ENCODE measurements at places on chromosomes 7 and 10.

DNA sequence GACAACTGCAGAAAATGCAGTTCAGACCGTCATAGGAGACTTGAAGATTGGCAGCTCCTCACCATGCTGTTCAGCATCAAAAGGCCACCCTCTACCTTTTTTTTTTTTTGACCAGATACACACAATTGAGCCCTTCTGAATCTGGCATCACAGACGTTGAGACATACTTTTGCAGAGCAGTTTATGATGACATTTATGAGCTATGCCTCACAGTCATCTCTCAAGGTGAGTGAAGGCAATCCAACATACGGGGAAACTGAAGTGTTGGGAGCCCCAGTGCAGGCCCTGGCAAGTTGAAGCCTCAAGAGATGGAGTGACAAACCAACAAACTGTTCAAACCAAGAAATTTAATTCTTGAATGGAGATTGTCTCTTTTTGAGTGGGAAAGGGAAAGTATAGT, 83.6 kb upstream of the DLX6 start:
- DNase-seq = no peak

DNA sequence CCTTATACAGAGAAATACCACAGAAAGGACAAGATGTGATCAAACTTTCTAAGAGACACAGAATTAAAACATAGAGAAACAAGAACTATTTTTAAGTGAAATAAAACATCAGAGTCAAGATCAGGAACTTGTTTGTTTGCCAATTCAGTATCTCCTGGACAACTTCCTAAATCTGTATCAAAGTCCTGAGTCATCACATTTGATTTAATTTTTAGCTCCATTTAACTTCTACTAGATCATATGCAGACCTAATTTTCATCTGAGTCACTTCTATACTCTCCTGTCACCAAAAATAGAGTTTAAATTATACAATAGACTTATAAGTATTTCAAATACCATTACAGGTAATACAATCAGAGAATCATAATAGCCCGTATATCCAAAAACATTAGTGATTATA, 268.1 kb downstream of the PRKG1 start:
- DNase-seq = no peak

GRCh38 chr7:82017334-82017943, 247.6 kb upstream of the HGF start:
- DNase-seq = no peak

DNA sequence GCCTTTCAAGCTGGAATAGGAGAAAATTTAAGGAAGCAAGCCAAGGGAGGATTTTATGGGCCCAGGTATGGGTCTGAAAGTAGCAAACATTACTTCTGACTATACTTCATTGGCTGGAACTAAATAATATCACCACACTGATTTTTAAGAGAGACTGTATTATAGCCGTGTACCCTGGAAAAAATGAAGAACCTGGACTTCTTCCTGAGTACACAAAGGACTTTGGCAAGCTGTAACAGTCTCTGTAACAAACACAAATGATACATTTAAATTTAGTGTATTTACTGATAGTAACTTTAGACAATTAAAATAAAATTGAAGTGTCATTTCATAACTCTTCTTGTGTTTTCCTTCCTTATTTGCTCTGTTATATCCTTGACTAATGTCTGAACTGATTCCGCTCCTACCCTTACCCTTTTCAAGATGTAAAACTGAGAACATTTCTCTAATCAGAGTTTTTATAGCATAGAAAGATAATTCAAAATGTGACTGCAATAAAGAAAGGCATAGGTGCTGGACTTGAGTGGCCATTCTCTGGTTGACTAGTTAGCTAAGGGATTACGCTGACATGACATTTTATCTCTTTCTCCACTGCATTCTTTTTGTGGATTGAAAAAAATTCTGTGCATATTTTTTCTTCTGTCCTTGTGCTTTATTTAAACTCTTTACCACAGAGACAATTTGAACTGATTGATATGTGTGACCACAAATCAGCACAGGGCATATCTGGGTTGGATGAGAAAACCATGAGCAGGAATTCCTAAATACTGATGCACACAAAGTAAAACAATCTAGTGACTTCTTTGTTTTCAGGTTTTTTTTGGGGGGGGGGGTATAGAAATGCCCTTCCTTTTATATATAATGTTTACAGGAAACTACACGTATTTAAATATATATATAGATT, 349.7 kb downstream of the MDFIC start:
- DNase-seq = no peak

DNA sequence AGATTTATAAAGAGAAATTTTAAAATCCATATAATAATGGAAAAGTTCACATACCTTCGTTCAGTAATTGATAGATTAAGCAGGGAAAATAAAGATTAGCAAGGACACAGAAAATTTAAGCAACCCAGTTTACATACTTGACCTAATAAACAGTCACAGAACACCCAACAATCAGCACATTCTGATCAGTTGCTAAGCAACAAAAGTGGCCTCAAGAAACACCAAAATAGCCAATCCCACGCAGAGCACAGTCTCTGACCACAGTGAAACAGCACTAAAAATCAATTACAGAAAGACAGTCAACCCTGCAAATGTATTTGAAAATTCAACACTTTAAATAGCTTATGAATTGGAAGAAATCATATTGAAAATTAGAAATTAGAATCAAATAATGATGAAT, 39.3 kb upstream of the DRGX start:
- no peak for DNase-seq

DNA sequence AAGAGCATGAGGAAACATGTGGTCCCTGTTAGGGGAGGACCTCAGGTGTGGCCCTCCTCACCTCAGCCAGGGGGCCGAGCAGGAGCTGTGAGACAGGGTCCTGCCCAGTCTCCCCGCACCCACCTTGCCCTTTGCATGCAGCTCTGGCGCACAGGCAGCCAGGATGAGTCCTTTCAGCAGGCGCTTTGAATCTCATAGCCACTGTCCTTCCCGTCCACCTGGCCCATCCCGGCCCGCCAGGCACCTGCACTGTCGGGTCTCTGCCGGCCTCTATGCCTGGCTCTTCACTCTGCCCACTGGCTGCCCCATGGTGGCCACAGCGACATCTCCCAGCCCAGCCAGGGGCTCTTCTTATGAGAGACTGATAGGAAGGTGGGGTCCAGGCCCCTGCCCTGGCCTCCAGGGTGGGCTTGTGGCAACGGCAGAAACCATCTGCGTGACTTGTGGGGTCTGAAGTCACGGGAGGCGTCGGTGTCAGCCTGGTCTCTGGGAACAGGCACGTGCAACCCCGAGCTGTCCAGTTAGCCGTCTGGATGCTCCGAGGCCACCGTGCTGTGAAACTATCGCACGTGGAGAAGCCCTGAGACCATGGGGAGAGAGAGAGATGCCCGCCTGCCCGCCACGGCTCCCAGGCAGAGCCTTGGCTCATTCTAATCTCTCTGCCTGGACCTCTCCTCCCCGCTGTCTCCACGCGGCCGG, 37.4 kb downstream of the FOXL3 start:
- no peak for DNase-seq

DNA sequence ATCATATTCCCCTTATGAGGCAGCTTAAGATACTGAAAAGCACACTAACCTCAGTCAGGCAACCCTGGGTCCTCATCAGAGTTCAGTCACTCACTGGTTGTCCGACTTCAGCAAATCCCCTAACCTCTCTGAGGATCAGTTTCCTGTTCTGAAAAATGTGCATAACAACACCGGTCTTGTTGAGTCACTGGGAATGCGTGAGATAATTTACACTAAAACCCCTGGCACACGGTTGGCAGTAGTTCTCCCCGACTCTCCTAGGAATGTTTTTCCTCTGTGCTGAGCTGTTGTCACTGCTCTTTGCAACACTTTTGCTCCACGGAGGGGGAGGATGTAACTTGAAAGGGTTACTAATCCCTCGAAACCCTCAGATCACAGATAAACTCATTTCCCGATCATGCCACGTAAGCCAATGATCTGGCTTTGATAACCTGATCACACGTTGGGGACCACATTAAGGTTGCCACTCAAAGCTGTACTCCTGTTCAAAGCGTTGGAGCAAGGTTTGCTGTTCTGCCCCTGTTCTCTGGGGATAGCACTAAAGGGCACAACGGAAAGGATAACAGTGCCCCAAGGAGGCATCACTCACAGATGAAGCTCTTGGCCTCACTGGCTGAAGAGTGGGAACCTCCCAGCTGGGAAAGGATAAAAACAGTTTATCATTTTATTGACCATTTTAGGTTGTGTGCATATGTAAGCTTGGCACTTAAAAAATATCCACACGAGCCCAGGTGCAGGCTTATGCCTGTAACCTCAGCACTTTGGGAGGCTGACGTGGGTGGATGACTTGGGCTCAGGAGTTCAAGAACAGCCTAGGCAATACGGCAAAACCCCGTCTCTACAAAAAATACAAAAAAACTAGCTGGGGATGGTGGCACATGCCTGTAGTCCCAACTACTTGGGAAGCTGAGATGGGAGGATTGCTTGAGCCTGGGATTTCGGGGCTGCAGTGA, 5.0 kb upstream of the RBM17 start:
- peak; percentile 13 for DNase-seq

DNA sequence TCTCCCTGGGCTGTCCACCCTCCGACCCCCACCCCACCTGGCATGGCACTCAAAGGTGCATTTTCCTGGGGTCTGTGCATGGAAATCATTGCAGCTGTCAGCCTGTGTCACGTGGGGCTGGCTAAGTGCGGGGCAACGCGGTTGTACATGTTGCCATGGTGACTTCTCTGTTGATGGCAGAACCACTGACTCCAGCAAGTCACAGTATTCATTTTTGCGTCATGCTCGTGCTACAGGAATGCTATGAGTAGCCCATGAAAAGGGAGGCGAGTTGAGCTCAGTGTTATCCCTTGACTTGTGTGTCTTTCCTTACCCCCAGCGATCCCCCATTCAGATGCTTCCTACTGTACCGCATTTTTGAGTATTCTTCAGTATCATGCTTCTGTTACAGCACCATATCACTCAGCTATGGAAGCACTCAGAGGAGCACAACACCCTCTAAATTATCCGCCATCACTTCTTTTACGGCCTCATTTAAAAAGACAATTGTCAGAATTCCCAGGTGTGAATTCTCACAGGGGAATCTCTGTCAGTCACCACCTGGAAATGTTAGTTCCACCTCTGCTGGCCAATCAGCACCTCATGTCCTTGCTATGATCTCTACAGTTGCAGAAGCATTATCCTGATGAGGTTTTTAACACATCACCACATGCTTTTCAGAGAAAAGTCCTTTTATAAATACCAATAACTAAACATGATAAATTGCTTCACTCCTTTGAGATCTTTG, 194.4 kb upstream of the C7orf33 start:
- DNase-seq = no peak

GRCh38 chr10:35412003-35412723, 75.9 kb downstream of the CCNY start:
- DNase-seq = no peak

DNA sequence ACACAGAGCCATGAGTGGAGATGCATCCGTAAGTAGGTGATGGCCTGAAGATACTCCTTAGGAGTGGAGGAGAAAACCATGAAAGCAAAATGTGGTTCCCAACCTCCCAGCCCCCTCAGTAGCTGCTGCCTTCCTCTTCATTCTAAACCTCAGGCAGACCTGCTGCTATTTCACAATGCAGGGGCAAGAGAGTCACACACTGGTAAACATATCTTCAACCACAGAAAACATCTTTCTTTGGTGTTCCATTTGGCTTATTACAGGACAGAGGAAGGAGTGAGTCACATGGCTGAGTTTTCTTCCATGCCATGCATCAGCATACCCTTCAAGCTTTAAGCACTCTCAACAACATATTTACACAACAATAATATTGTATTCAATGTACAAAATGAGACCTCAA, 342.1 kb downstream of the BMPER start:
- DNase-seq = no peak

DNA sequence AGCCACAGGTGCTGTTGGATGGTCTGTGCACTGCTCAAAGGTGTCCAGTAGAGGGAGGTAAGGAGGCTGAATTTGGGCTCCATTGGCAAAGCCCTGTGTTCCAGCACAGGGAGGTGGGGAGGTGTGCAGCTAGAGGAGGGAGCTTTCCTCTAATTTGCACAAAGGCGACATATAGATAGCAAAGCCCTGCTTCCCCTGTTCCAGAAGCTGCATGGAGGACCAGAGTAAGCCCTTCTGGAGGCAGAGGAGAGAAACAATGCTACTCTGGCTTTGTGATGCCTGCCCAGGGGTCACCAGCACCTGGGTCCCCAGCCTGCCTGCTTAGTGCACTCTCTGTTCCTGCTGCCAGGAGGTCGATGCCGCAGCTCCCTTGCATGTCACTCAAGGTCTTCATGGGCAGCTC, 3.4 kb upstream of the ARHGAP22 start:
- DNase-seq = no peak

DNA sequence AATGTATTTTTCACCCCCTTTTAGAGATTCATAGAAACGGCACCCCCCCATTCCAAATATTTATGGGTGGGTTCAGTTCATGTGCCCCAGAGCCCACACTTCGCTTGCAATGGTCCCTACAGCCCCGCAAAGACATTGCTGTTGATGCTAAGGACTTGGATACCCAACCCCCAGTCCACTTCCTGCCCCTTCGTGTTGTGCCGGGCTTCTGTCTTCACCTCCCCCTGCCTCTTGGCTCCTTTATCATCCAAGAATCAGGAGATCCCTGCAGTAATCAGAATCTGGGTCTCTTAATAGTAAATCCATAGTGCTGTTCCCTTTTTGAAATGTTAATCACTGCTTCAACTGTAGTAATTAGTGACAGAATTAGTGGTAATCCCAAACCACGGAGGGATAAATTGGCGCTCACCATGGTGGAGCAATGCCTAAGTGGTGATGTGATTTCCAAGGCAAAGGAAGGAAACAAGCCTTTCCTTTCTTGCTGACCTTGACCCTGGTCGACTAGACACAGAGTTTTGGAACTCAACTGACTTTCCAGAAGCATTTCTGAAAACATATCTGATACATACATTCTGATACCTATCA, 67.7 kb downstream of the HK1 start:
- DNase-seq = no peak

DNA sequence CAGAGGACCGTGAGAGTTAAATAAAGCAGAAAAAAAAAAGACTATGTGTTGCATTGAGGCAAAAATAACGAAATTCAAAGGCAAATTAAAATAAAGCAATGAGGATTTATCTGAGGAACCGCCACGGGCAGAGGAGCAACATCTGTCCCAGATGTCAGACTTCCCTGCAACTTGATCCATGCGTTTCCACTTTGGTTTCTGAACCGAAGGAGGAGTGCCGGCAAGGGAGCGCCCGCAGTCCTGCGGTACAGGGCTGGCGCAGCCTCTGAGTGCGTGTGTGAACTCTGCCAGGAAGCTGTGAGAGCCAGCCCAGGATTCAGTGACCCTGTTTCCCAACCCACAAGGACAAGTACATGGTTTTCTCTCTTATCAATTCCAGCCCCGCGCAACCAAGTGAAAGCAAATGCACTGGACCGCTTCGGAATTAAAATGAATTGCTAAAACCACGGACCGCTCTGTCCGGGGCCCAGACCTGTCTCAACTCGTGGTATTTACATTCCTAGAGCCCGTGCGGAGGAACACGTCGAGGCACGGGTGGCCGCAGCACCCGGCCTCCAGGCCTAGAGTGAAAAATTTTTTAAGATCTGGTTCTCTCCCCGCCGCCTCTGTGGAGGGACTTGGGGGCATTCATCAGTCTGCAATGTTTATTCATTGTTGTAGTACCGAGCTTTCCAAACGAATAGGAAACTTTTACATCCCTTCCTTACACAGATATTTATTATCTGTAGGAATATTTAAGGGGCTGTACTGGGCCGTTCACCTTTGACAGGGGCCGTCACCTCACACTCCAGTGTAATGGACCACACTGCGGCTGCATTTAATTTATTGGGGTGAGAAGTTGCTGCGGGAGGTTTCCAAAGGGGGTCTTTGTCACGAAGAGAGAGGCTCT, 291.5 kb upstream of the NFE2L3 start:
- DNase-seq = no peak

GRCh38 chr7:27872356-27873275, 132.7 kb downstream of the TAX1BP1 start:
- no peak for DNase-seq
